ENCODE measurements at places on chromosomes 7 and 10. TPM values are rescaled to one million over a fixed set of nuclear protein-coding genes. Genes with fewer than 3 reads are reported as not detected.

Gene CYP2E1
- 4.6 TPM for polyA plus RNA-seq

Gene ANKRD26
- polyA plus RNA-seq: 1.7 TPM

DNA sequence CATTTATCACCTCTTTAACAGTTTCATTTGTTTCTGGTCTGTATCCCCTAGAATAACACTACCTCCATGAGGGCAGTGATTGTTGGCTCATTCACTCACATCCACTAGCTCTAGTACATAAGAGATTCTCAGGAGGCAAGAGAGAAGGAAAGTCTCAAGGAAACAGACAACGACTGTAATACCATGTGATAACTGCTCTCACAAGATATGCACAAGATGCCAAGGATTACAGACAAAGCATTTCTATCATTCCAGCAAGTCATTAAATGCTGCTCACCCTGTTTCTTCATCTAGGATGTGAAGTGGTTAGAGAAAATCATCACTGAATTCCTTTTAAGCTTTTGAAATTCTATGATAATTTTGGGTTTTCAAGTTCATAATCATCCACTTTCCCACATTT is 115.3 kb downstream of the HIBADH start:
- no peaks in the 10 kb centered on the region for H3K27me3 ChIP-seq
- H3K27ac ChIP-seq: no peak overlapping the region
- peaks cover 9% of the 10 kb centered on the region for H3K4me1 ChIP-seq
- no peak for DNase-seq
- no peak overlapping the region for H3K4me3 ChIP-seq

GRCh38 chr7:50591098-50591479 is 25.9 kb upstream of the DDC start:
- H3K4me3 ChIP-seq: no peak overlapping the region
- H3K27me3 ChIP-seq: no peaks in the 10 kb centered on the region
- H3K27ac ChIP-seq: no peak overlapping the region
- no peaks in the 10 kb centered on the region for H3K4me1 ChIP-seq
- peaks cover 19% of the 10 kb centered on the region for H3K36me3 ChIP-seq

- H3K4me3 ChIP-seq: no peak overlapping the region
- no peaks in the 10 kb centered on the region for H3K36me3 ChIP-seq
- no peak for DNase-seq
- H3K27me3 ChIP-seq: no peaks in the 10 kb centered on the region
- no peaks in the 10 kb centered on the region for H3K4me1 ChIP-seq
These were observed 123.6 kb upstream of the TMEM72 start for GRCh38 chr10:44787480-44788075.

DNA sequence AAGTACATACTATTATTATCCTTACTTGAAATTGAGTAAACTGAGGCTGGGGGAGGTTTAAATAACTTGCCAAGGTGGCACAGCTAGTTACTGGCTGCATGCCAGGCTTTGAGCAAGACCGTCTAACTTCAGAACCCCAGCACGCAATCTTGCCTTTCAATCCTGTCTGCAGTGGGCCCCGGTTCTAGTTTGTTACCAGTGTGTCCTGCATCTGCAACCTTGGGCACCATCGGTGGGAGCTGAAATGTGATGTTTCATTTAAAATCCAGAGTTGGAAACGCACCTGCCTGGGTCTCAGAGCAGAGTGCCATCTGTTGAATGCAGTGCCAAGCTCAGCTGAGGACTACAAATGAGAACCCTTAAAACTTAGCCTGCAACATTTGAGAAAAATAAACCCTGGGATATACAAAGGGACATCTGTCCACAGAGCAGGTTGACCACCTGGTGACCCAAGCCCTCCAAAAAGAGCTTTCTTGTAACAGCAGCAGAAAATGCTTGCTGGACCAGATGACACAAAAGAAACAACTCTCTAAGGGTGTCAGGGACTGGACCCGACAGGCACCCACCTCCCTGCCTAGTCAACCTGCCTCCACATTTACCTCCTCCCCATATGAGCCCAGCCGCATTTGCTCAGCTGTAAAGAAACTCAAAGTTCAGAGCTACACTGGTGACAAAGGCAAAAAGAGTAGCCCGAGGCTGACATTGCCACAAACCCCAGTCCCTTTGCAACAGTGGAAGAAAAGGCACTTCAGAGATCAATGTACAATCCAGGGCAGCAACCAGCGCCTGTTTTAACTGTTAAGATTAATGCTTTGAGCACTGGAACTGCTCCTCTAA is 1.7 kb downstream of the SH3PXD2A start:
- no peak overlapping the region for H3K27ac ChIP-seq
- H3K4me1 ChIP-seq: peaks cover 56% of the 10 kb centered on the region
- H3K36me3 ChIP-seq: no peaks in the 10 kb centered on the region
- peaks cover 22% of the 10 kb centered on the region for H3K27me3 ChIP-seq
- peak overlapping the region; percentile 64 for H3K4me3 ChIP-seq
